ENCODE measurements at places on chromosomes 2 and 18.

- DNase-seq: no peak
These were observed 18.8 kb downstream of the DYNC2LI1 start for GRCh38 chr2:43792653-43793052.

DNA sequence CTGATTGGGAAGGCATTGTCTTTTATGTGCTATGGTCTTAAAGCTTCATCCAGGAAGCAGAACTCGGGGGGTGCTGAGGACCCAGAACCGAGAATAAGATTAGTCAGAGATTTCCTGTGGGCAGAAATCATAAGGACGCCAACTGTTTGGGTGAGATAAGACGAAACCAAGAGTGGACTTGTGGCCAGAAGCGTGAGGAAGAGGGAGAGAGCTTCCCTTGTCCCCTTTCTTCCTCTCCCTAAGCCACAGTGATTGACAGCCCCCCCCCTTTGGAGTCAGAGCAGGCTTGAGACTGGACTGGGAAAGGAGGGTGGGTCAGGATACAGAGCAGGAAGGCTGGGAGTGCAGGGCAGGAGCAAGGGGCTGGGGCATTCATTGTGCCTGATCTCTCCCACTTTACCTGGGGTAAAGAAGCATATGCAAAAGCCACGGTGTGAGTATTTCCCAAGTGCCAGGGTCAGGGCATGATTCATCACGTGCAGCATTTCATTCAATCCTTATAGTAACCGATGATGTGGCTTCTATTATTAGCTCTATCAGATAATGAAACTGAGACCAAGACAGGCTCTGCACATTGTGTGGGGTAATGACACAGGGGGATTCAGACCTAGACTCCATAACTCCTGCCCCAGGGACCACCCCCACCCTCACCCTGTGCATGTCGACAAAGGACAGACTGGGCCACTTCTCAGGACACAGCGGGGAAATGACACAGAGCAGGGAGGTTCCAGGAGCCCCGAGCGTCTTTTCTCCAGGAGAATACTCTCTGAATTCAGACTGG, 3.0 kb upstream of the IL1RN start:
- DNase-seq: no peak

- no peak for DNase-seq
These were observed 519.9 kb downstream of the RNF144A start for GRCh38 chr2:7437141-7437540.

- DNase-seq: no peak
These were observed 58.4 kb upstream of the DNMT3A start for GRCh38 chr2:25400169-25400568.

- no peak for DNase-seq
These were observed 156.9 kb downstream of the CCBE1 start for GRCh38 chr18:59540346-59540745.

GRCh38 chr2:40303746-40304145, 148.1 kb downstream of the SLC8A1 start:
- no peak for DNase-seq

DNA sequence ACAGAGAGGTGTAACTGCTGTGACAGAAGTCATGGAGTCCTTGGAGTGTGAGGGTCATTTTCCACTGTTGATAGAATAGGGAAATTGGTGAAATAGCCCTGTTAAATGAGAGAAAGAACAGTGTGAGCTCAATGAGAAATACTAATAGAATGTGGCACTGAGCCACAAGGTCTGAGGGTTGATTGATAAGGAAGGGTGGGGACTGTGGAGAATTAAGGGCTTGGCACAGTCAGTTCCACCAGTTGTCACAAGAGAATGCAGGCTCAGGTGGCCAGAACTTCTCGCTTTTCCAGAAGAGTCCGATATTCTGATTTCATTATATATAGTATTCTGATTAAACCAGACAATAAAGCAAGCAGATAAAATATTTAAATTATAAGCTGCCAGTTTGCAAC, 9.1 kb upstream of the IL1RN start:
- DNase-seq: no peak

- no peak for DNase-seq
These were observed 164.5 kb downstream of the NAPG start for GRCh38 chr18:10690366-10690765.

DNA sequence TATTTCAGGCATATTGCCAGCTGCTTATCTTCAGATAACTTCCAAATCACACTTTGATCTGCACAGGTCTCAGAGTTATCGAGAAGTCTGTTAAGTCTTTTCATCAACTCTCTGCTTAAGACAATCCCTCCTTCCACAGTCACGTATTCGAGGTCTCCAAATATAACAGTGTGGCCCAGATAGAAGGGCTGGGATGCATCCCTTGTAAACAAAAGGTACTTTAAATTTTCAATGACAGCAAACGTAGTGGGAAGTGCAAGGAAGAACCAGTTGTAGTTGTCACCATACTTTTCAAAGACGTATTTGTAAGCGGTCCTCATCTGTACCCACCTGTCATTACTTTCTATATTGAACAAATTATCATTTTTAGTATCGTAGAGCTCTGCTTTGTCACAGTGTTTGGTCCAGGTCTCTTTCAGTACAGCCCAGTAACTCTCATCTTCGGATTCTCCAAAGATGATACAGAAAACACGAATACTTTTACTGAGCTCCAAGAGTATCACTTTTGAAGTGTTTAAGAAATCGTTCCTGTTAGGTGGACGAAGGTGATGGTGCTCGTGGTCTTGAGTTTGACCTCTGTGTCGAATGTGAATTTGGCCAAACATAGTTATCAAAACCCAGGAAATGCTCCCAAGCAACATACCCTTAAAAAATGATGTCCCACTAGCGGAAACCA, 445 bp downstream of the C1GALT1C1L start:
- DNase-seq: no peak
